ENCODE measurements at places on chromosomes 11 and 22.

GRCh38 chr11:130549393-130549999, 101.1 kb downstream of the ADAMTS15 start:
- no peak for DNase-seq

- no peak for DNase-seq
Observed at GRCh38 chr11:17747131-17747955, 12.8 kb downstream of the KCNC1 start.

DNA sequence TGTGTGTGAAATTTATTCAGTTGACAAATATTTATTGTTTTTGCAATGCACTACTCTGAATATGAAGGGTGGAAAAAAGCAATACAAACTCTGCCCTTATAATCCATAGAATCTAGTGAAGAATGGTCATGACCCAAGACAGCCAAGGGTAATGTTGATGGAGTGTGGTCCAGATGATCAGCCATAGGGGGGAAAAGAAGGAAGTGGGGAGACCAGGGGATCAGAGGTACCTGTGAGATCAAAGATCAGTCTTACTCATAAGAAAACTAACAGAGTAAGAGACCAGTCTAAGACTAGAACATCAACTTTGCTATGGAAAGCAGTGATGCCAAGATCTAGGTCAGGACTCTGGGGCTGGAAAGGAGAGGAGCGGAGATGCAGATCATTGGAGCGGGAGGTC, 47.0 kb upstream of the ETS1 start:
- no peak for DNase-seq

DNA sequence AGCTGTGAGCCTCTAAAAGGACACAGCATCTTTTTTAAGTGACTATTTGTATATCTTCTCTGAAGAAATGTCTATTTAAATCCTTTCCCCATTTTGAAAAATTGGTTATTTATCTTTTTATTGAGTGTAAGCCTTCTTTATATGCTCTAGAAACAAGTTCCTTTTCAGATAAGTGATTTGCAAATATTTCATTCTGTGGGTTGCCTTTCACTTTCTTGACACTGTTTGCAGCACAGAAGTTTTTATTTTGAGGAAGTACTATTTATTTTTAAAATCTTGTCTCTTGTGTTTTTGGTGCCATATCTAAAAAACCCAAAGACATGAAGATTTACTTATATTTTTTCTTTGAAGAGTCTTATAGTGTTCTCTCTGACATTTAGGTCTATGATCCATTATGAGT, 40.1 kb upstream of the LYVE1 start:
- DNase-seq, result no peak

DNA sequence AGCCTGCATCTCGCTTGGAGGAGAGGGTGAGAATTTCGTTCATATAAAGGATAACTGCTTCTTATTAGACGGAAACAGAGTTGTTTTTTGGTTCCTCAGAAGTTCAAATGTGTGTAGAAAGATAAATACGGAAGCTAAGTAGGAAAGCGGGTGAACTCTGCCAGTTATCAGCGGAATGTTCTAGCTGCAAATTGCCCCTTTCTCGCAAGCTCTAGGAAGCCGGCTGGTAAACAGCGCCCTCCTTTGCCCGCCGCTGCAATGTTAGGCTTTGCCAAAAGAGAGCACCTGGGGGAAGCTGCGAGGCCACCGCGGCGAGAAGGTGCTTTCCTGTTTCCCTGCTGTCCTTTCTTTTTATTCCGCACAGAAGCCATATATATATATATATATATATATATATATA, 67.0 kb downstream of the IGLL5 start:
- no peak for DNase-seq

- no peak for DNase-seq
Observed at GRCh38 chr22:24744638-24745037, 29.9 kb downstream of the PIWIL3 start.

GRCh38 chr11:315516-315994, 1.7 kb downstream of the IFITM1 start:
- DNase-seq, result no peak

DNA sequence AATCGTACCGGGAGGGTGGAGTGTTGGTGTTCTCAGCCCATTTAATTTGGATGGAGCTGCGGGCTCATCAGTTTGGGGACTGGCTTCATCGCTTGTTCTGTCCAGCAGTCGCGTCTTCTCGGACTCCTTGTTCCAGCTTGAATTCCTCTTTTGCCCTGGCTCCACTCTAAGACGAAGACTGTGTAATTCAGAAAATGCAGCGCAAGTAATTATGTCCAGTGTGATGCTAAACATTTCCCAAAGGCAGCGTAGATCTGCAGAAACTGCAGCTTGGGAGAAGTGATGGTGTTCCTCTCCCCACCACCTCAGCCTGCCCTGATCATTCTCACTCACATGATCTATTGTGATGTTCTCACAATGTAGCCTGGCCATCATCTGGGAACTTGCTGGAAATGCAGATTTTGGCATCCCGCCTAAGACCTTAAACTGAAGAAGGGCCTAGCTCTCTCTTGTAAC, 666 bp downstream of the SLC25A18 start:
- no peak for DNase-seq

GRCh38 chr11:116710762-116711161, 62.0 kb downstream of the BUD13 start:
- DNase-seq, result no peak

GRCh38 chr11:19345848-19346681, 105.3 kb upstream of the E2F8 start:
- DNase-seq, result no peak

DNA sequence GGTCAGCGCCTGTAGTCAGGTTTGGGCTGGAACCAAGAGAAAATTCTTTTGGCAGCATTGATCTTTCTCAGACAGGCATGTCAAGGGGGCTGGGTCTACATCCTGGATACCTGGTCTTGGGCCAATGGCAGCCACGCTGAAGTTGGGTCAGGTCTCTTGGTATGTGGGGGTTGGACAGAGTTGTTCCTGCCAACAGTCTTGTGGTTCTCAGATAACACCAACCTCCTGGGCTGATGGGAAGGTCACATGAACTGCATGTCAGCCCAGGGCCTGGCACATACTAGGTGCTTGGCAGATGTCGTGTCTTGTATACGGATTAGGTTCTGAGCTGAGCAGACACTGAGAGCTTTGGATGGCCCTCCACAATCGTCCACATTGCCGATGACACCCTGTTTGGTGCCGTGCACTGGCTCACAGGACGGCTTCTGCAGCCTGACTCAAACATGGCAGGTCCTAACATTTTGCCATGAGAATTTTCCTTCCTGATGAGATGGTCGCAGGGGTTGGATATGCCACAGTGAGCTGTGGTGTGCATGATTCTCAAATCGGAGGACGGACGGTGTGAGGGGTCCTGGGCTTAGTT, 42.0 kb downstream of the FBLN1 start:
- no peak for DNase-seq

DNA sequence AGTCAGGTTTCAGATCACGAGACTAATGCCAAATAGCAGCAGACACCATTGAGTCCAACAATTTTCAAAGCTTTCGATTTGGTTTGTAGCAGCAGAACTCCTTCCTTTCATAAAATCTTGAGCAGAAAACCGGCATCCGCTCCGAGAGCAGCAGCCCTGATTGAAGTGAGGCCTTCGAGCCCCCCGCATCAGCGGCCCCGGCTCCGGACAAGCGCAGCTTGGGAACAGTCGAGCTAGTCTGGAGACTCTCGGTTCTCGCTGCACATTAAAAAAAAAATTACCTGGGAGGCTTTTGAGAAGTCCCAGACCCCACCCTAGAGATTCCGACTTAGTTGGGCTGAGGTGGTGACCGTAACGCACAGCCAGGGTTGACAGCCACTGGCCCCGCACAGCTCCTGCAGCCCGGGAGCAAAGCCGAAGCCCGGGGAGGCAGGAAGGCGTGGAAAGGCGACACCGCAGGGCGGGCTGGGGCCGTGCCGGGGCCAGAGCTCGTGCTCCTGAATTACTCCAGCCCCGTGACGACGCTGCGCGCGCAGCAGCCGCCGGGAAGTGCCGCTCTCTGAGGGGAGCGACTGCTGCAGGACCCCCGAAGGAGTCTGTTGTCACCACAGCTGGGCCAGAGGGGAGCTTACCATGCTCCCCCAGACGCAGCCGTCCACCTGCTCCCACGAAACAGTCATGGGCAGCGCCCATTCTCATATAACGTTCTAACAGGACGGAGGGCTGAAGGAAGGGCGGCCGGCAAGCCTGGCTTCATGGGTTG, 57.8 kb downstream of the SPATA19 start:
- no peak for DNase-seq

DNA sequence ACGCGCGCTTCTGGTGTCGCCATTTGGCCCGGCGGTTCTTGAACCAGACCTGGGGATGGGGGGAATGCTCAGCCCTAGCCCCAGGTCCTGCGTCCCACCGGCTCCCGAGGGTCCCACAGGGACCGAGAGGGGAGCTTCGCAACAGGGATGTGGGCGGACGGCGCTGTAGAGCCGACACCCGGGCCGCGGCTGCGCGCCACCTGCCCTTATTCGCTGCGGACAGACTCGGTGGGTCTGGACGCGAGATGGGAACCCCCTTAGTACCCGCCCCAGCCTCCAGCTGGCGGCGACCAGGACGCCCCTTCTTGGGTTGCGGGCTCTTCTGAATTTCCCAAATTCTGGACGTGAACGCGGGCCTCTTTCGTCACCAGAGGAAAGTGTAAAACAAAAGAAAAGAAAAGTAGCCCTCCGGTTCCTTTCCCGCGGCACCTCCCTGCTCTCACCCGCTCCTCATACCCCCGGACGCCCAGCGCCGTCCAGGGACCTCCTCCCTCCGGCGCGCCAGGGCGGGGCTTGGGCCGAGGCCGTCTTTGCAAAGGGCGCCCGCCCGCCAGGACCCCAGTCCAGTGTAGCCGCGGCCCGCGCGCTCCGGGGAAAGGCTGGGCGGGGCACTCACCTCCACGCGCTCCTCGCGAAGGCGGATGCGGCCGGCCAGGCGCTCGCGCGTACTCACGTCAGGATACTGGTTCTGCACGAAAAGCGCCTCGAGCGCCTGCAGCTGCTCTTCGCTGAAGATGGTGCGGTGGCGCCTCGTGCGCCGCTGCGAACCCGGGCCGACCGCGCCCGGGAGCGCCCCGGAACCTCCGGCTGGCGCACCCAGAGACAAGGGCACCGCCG, 827 bp downstream of the GSC2 start:
- DNase-seq, result no peak

DNA sequence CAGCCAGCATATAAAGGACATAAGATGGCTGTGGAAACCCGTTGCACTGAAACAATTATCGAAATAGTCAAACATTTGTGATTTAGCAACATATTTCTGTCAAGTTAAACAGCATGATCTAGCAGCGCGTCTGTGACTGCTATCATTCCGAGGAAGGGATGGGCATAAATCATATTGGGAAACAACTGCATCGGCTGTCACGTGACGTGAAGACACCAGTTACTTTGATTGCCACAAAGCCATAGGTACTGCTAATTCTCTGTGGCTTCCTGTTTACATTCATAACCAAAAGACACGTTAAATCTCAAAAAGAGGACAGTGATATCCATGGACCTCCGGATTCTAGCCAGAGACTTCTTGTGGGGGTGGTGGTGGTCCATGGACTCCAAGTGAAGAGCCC, 87.8 kb downstream of the CACNA1I start:
- DNase-seq, result no peak

DNA sequence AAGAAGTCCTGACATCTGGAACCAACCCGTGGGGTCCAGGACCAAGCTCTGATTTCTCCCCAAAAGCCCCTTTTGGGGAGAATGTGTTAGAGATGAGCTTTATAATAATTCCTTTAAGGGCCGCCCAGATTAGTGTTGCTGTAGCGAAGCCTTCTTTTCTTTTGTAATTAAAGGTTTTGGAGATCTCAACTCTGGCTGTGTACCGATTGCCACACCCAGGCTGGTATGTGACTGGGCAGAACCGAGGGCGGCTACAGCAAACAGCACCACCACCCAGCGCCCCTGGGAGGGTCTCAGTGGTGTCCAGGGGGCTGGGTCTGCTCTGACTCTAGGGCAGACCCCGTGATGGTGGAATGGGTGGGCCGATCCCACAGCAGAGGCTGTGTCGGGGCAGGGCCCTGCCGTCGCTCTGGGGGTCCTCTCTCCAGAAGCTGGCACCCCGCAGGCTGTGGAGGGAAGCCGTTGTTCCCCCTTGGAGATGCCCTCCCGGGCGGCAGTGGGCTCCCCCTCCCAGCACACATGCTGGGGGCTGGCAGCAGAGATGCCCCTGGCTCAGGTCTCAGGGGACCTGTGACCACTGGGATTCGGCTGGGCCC, 31.0 kb downstream of the TPCN2 start:
- DNase-seq, result no peak

DNA sequence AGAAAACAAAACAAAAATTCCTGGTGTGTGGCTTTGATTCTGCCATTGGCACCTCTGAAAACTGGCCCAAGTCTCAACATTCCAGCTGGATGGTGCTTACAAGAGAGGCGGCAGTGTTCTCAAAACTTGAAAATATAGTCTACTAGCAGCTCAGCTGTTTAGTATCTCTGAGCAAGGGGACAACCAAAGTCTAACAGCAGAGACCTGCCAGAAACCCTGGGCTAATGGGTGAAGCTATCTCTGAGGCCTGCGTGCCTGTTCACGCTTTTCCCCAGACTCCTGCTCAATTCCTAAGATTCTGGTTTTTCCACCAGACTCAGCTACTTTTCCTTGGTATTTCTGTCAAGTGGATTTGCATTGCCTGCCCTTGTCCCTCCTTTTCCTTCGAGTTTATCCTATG, 17.9 kb downstream of the TMEM218 start:
- DNase-seq, result no peak

DNA sequence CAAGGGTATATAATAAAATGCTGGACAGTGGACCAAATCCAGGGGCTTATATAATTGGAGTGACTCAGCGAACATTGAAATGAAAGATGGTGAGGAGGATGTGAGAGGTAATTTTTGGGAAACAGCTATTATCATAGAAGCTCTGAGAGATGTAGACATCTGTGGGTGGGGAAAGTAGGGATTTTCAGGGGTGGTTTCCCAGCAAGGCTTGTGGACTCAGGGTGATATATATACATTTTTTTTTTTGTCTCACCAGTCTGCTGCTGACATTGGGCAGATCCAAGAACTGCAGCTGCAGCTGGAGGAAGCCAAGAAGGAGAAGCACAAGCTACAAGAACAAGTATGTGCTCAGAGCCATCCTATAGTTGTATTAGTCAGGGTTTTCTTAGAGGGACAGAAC, 208.1 kb downstream of the MYO18B start:
- no peak for DNase-seq

- DNase-seq, result no peak
Observed at GRCh38 chr11:18772211-18772610, 19.4 kb downstream of the PTPN5 start.

GRCh38 chr11:43837879-43838278, 42.8 kb upstream of the ALKBH3 start:
- DNase-seq, result no peak

- DNase-seq, result no peak
Observed at GRCh38 chr22:44855855-44856254, 103.5 kb downstream of the ARHGAP8 start.

GRCh38 chr11:127859941-127860354, 727.4 kb downstream of the ETS1 start:
- peak; percentile 68 for DNase-seq

- DNase-seq, result no peak
Observed at GRCh38 chr11:92111287-92111686, 113.3 kb upstream of the FAT3 start.
